ENCODE measurements at places on chromosomes 1 and 21.

DNA sequence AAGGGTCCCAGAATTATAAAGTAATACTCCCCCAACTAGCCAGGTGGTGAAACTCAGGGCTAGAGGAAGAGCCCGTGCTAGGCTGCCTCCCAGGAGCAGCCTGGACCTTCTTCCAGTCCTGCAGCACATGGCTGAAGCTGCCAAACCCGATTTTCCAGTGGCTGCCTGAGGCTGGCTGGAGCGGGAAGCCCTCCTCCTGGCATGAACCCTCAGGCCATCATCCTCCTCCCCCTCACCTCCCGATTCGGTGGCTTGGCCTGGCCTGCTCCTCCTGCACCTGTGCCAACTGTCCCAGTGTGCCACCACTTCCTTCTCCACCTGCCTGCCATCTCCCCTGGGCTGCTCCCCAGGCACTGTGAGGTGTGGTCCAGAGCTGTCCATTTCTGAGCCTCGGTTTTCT is 3.0 kb upstream of the TSPAN1 start:
- peak; percentile 59 for DNase-seq

- DNase-seq: no peak
Measured at GRCh38 chr1:231359113-231359512, 21.0 kb downstream of the SPRTN start.

- no peak for DNase-seq
Measured at GRCh38 chr1:116367256-116367945, 5.6 kb upstream of the ATP1A1 start.

DNA sequence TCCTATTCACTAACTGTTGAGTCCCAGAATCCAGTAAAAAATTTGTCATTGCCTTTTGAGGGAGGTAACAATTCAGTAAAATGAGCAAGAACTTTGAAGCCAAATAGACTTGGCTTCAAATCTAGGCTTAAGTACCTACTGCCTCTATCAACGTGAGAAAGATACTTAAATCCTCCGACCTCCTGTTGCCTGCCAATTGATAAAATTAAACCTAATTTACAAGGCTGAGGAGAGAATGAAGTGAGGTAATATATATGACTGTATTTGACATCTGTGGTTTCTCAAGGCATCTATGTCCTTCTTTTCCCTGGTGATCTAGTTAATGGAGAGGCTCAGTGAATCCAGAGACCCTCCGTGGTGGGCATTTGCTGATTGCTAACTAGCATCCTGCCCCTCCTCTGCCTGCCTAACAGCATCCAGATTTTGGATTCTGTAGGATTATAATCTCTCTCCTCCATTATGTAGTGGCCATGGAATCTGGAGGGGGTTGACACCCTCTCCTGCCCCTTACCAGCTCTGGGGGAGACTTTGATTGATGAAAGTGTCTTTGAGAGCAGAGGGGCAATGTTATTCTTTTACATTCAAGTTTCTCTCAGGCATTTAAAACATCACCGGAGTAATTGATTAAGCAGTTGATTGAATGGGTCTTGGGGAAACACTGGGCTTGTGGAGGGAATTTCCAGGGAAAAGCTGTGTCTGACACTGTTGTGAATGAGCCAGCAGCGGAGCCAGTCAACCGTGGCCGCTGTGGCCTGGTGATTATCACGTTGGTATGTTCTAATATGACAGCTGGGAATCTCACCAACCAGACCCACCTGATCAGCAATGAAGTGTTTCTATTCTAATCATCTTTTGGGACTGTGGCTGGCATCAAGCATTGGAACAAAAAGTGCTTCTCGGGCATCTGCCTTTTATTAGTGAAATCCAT is 140.7 kb upstream of the FAM78B start:
- no peak for DNase-seq

- DNase-seq: no peak
Measured at GRCh38 chr21:35682904-35683549, 377.3 kb downstream of the SETD4 start.

GRCh38 chr1:232965124-232965911 is 14.9 kb downstream of the NTPCR start:
- no peak for DNase-seq

DNA sequence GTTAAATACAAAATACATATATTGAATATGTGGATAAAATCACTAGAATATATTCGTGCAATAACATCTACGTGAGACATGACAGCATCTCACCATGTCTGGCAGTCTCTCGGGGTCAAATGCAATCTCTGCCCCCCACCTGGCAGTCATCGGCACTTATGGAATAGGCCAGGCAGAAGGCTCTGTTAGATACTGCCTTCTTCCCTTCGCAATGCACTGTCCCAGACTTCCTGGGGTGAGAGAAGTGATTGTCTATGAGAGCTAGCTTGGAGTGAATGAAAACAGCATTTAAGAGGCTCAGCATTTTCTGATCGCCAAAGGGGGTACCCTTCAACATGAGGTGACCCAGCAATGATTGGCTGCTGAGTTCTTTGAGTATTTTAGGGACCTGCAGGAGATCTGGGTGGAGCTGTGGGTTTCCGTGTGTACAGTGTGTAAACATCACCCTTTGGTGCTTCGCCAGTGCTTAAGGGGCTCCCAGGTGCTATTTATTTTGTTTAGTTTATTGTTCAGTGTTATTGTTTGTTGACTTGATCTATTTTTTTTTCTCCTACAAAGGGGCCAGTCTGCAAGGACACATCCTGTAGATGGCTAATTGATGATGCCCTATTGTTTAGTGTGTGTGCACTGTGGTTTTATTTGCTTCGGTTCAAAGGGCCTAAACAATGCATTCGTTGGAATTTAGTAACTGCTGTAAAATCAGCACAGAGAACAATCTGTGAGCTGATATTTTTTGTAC is 10.2 kb downstream of the ERG start:
- DNase-seq: no peak

DNA sequence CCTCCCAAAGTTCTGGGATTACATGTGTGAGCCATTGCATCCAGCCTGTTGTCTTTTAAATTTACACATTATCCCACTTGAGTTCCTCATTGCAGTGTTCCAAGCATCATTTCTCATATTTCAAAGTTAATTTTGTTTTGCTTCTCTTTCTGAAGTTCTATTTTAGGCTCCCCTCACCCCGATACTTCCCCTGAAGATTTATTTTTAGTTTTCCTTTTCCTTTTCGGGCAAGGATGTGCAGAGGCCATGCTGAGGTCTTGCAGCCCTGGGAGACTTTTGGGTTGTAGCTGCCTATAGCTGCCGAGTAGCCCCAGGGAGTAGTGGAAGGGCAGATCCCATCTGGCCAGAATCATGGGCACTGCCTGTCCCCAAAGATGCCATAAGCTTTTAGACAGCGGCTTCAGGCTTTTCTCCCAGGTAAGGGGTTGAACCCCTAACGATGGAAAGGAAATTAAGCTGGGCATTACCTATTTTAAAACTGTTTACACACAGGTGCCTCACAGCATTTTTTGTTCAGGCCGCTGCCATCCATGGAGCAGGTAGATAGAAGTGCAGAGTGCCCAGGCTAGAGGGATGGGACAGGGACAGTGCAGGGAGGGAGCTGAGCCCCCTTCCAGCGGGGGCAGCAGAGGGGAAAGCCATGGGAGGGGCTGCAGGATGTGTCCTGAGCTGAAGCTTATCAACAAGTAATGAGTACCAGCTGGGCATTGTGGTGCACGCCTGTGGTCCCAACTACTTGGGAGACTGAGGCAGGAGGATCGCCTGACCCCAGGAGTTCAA is 15.9 kb downstream of the PSEN2 start:
- no peak for DNase-seq

DNA sequence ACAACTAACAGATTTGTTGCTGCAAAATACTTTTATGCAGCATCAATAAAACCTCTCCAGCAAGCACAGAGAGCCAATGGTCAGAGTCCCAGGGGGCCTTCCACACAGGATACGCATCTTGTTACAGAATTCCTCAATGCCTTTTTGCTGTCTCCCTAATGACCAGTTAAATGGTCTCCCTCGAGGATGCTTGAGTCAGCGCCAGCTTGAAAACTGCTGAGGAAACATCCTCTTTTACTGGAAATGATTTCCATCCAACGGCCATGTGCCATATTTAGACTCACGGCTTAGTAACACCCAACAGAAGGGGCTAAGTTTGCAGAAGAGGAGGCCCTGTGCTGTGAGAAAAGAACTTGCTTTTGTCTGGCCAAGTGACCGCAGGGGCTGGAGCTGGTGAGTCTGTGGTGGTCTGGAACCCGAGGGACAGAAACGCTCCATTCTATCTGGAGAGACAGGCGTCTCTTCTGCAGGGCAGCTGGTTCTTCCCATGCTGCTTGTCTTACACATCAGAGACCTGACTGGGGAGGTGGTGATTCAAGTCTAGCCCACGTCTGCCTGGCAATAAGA is 496.4 kb downstream of the SETD4 start:
- peak; percentile 25 for DNase-seq

- DNase-seq: no peak
Measured at GRCh38 chr1:205546541-205546940, 42.1 kb downstream of the CDK18 start.

- no peak for DNase-seq
Measured at GRCh38 chr1:200081151-200081968, 53.9 kb downstream of the NR5A2 start.

- no peak for DNase-seq
Measured at GRCh38 chr1:240486611-240487010, 125.3 kb downstream of the GREM2 start.

DNA sequence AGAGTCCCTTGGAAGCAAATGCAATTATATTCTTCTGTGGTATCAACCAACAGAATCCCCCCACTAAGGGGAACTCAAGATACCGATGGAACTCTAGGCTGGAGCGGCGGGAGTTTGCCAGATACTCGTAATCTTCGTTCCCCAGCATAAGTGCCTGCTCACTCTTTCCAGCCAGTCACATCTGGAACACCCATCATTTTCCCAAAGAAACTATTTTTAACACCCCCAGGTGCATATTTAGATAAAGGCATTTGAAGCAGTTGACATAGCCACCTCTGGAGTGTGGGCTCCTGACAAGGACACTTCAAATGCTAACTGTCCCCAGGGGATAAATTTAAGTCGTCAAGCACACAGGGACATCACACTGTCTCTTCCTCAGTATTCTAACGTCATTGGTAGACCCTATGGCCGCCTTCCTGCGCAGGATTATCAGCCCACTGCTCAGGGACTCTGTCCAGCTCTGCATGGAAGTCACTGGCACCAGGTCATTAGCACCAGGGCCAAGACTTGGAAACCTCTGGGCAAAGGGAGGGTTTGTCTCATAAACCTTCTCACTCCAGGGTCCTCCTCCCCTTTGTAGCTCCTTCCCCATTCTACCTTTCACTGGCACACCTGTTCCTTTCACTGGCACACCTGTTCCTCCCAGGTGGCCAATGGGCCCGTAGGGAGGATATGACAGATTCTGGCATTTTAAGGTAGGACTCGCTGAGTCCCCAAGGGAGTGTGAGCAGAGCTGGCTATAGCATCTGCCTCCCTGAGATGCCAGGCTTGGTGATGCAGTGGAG is 48.8 kb downstream of the H3-3A start:
- peak; percentile 69 for DNase-seq

DNA sequence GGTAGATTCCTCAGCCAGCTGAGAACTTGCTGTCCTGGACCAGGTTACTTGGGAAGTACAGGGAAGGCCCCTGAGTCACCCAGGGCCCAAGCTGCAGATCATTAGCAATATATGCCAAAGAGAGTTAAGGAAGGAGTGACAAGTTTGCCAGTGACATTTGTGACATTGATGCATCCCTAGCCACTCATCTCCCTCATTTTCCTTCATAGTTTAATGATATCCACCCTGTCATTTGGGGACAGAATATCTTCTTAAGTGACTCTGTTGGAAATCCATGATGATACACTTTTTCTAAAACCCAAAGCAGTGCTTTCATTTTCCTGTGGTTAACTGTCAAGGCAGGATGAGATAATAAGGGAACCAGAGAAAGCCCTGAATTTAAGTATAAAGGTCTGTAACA is 3.2 kb downstream of the TNN start:
- no peak for DNase-seq

Data from DMS79 treated with DMSO at 0.1 percent for 48 hours (cell line).